T-helper 9 cell (primary cell): ENCODE measurements at places on chromosomes 11 and 22.

DNA sequence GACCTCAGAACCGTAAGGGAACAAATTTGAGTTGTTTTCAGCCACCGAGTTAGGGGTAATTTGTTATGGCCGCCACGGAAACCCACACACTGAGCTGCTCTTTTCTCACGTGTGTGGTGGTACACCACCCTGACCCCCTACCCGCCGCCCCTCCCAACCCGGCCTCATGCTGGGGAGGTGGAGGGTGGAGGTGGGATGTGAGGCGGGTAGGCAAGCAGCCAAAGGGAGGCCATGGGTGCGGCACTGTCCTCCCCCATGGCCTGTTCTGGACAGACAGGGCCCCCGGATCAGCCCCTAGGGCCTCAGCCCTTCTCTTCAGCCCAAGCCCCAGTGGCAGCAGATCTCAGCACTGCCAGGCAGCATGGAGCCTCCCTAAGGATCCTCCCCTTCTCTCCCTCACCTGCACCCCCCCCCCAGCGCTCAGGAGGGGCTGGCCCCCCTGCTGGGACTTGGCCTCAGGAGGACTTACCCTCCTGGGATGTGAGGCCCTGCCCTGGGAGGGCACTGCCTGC is 7.9 kb downstream of the PRR5 start:
- no peak for DNase-seq

- no peak for DNase-seq
Measured at GRCh38 chr11:36000616-36001190, 56.8 kb downstream of the LDLRAD3 start.

GRCh38 chr11:48090174-48090573 is 109.8 kb downstream of the PTPRJ start:
- DNase-seq, result no peak

DNA sequence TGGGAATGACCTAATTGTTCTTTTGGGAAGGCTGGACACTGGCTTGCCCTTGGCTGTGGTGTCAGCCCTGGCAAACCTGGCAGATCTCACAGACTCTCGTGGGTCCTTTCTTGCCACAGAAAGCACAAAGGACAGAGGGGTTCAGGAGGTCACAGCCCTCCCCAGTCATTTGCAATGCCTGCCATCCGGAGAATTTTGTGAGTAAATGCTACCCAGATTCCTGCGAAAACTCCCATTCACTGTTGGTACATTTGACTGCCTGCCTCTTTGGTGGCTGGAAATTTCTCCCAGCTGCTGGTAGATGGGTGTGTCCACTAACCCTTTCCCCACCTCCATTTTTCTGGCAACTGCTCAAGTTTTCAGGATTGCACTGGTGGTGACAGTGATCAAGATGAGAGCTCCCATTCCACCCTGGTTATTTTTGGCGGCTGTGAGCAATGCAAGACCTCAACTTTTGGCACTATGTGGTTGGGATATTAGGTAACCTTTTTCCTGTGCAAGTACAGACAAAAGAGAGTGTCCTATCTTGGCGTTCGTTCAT is 155.7 kb downstream of the NAV2 start:
- no peak for DNase-seq

DNA sequence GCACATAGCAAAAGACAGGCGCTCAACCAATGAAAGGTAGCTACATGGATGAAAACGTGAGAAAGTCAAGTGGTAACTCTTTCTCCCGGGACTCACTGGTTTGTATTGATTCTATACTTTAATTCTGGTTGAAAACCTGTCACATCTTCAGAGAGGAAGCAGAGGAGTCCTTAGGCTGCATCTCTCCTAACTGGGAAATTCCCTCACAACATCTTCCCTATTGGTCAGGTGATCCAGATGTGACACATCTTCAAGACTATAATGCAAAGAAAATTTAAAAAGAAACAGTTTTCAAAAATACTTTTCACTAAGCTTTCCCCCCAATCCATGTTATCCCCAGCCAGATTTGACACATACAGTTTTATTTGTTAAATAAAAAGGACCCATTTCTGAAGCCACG is 62.7 kb upstream of the RCN1 start:
- no peak for DNase-seq

- DNase-seq, result no peak
Measured at GRCh38 chr11:119218141-119218878, 12.2 kb downstream of the CBL start.

DNA sequence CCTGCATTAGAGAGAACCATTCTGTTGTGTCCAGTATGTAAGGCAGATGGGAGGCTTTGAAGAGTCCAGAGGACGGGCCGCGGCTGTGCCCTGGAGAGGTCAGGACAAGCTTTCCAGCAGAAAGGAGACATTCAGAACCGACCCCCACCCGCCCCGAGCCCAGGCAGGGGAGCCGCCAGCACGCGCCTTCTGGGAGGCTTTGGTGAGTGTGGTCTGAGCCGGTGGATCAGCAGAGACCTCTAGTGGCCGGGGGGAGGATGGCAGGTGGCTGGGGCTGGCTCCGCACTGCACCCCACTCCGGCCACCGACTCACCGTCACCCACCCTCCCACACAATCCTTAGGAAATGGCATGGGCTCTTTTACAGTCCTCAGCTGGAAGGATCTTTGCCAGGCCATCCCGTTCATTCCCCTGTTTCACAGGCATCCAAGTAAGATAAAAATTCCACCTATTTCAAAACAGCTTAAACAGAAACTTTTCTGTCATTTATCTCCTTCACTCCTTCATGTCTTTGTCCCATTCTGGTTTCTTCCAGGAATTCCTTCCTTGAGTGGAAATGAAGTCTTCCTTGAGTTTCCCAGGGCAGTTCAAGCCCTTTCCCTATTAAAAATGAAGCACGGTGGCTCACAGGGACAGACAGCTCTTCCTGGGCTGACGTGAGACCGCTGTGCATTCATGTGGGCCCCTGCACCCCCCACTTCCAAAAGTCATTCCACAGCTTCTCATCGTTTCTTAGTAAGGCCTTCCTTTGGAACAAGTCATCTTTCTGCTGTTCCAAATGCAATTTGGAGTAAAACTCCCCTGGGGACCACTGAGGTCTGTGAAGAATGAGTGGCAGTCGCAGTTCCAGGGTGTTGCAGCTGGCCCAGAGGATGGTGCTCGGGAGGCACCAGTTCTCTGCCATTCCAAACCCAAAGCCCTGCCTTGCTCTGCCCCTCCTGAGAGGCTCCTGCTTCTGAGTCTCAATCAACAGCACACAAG is 91.0 kb downstream of the FEZ1 start:
- DNase-seq, result peak; percentile 61

DNA sequence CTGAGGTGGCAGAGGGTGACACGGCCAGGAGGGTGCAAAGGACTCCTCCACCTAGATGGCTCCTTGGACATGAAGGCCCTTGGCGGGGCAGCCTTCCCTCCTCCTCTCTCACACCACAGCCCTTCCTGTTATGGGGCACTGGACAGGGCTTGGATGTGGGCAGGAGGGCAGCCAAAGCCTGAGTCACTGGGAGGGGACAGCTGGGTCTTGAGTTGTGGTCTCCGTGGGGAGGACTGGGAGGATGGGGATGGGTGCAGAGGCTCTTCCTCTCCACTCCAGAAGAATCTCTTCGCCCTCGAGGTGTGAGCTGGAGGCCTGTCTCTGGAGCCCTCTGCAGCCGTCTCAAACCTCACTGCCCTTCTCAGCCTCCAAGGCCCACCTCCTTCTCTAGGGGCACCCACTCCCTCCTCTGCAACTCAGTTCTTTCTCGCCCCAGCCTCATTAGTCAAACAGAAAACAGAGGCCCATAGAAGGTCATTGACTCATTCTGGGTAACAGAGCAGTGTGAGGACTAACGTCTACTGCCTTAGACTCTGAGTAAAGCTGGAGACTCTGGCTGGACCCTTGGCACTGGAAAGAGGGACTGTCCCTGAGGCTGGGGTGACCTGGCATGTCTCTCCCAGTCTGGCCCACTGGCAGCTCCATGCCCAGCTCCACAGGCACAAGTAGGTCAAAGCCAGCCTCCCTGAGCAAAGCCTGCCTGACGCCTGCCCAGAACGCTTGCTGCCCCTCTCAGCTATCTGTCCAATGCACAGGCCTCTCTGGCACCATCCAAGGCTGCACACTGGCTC is 47.5 kb upstream of the CDON start:
- no peak for DNase-seq

DNA sequence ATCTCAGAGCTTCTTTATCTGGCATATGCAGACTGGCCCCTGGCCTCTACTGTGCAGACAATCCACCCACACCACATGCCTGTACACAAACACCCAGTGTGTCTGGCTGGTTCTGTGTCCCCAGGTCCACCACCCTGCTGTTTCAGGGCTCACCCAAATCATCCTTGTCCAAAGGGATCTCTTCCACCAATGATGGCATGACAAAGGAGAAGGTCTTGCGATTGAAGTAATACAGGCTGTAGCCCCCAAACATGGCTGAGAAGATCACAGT is 1.7 kb downstream of the SLC37A4 start:
- DNase-seq, result no peak

GRCh38 chr11:43712676-43713075 is 32.1 kb downstream of the HSD17B12 start:
- DNase-seq, result no peak

GRCh38 chr11:35214792-35215193 is 75.8 kb downstream of the CD44 start:
- DNase-seq, result no peak

DNA sequence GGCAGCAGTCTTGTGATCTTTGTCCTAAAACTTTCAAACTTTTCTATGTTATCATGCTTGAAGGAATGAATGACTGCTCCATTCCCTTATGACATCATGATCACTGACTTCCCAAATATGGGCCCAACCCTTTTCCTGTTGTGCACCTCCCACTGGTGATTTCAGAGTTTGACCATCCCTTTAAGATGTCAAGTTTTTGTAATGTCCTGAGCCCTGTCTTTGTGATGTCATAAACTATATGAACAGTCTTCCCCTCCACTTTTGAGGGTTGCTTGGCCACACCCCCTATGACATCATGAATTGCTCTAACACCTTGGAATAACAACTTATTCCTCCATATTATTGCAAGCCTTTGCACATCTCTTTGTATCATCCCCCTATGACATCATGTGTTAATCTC is 16.5 kb upstream of the NUCB2 start:
- DNase-seq, result no peak

DNA sequence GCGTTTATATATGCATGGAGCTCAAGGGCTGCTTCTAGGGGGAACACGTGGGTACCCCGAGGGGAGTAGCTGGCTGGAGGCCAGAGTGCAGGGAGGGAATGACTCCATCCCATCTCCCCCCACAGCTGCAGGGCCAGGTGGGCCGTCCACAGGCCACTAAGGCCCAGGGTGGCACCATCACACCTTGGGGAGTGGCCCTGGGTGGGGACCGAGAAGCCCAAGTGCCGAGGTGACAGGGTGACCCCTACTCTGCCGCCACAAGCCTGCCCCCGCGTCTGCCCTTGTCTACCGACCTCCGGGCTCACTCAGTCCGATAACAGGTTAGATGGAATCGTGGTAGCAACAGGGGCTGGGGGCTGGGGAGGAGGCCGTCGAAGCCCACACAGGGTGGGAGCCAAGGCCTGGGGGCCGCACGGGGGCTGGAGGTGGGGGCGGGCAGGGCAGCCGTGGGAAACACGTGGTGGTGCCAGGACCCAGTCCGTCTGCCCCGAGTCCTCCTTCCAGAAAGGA is 125.7 kb downstream of the KCNQ1OT1 start:
- DNase-seq, result no peak

DNA sequence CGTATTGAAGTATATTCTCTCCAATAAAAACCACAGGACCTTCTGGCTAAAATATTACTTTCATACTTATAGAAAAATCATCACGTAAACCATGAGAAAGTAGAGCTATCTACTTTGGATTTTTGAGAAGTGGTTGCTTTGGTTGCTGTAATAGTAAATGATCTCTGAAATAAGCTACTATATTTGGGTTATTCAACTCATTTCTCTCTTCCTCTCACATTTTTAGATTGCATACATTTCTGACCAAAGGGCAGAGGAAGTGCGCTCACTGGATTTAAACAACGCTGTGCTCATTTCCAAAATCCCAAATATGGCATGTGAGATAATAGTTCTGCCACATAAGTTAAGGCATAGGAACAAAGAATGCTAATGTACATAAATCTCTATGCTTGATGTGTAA is 357.0 kb downstream of the LRRC4C start:
- no peak for DNase-seq

DNA sequence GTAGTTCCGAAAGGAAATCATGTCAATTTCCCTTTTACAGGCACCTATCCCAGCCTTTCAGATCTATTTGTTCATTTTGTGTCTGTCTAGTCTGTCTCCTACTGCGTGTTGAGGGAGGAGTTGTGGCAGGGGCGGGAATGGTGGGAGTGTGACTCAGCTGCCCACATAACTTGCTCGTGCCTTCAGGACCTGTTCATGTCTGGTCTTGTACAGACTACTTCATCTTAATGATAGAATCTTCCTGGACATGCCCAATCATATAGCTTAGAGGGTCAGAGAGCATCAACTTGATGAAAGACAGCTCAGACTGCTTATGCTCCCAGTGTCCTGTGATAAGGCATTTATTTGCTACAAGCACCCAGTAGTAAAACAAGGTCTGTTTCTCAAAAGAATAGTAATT is 61.0 kb upstream of the BIRC3 start:
- DNase-seq, result no peak

DNA sequence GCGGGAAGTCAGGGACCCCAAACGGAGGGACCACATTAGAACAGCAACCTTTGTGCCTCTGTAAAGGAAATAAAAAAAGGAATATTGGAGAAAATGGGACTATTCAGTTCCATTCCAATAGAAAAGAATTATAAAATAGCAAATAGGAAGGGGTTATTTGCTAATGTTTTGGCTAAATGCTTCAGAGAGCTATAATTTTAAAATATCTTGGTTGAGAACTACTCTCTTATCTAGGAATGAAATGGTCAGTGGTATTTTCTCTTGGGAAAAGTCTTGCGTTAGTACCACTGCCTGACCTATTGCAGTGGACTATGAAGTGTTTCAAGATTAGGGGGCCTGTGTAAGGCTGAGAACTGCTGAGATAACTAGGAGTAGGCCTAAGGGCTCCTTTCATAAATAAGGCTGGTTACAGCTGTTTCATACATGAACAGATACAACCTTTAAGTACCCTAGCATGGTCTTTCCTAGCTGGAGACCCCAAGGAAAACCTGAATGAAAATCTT is 6.9 kb upstream of the WEE1 start:
- DNase-seq, result no peak
